ENCODE measurements at places on chromosomes 13 and 19. TPM values are rescaled to one million over a fixed set of nuclear protein-coding genes. Genes with fewer than 3 reads are reported as not detected.

- no peak for DNase-seq
Observed at GRCh38 chr19:49574206-49574755, 6.1 kb downstream of the NOSIP start.

- no peak for DNase-seq
Observed at GRCh38 chr19:49976496-49976895, 15.5 kb upstream of the SIGLEC11 start.

DNA sequence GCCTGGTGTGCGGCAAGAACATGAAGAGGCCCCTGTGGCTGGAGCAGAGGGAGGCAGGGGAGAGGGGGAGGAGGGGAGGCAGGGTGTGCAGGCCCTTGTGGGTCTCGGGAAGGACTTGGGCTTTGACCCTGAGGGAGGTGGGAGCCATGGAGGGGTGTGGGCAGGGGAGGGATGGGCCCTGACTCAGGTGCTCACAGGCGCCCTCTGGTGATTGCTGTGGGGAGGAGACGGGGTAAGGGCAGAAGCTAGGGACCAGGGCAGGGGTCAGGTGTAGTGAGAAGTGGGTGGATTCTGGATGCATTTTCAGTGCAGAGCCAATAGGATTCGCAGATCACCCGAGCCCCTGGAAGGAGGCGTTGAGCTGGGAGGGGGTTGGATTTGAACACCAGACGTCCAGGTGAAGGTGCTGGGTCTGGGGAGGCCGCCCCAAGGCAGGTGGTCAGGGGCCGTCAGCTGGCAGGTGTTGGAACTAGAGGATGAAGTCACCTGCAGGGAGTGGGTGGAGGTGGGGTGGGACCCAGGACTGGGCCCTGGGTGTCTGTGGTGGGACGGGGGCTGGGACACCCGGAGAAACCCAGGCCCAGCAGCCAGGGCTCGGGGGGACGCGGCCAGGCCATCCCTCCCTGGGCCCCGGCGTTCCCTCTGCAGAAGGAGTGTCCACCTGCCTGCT is 185.4 kb downstream of the KDM4B start:
- DNase-seq, result no peak

- DNase-seq, result no peak
Observed at GRCh38 chr19:56085571-56086275, 35.4 kb downstream of the ZNF787 start.

DNA sequence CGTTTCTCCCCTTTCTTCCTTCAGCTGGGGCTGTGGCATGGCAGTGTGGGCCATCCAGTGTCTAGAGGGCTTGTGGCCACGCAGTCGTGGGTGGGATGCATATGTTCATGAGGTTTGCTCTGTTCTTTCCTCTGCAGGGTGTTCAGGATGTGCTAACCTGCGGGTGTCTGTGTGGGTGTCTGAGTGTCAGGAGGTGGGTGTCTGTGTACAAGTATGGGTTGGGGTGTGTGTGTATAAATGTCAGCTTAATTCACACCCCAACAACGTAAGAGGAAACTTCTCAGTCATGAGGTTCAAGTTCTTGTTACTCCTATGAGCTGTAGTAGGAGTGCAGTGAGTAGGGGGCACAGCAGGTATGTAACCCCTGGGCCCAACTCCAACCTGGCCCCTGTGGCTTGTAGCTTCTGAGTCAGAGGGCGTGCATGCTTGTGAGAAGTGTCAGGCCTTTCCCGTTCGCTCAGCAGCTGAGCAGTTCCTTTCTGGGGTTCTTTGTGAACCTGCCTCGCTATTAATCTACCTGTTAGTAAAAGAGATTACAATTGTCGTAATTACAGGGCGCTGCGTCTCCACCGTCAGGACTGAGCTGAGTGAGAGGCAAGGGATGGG is 49.1 kb downstream of the NFIX start:
- peak; percentile 92 for DNase-seq

DNA sequence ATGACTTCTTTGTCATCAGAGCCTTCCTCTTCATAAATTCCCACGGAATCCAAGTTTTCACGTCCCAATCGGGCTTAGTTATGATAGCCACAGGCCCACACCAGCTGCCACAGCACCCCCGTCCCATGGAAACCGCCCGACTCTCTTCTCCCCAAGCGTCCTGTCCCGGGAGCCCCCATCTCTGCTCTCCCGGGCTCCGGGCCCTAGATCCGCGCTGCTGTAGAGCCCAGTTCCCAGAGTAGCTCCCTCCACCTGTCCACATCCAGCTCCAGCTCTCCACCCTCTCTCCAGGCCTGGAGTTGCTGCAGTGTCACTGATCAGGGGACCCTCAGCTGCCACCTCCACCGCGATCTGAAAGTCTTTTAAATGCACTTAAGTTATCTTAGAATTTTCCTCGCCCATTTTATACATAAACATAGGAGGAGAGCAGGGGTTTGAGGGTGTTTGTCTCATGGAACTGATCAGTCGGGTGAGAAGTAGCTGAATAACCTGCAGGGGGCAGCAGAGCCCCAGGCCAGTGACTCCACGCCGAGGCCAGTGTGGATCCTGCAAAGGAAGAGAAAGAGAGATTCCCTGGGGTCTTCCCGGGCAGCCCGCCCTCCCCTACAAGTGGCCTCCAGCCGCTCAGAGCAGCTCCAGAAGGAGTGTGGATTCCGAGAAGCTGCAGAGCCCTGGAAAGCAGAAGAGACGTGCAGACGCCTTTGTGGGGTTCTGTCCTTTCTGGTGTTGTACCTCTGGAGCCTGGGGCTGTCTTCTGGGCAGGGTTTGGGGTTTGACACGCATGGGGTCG is 1.1 kb upstream of the ZNF763 start:
- DNase-seq, result peak; percentile 26

- DNase-seq, result peak; percentile 0
Observed at GRCh38 chr13:29140277-29140676, 320.1 kb downstream of the MTUS2 start.

- DNase-seq, result peak; percentile 81
Observed at GRCh38 chr13:68099631-68100030, 869.5 kb upstream of the PCDH9 start.

DNA sequence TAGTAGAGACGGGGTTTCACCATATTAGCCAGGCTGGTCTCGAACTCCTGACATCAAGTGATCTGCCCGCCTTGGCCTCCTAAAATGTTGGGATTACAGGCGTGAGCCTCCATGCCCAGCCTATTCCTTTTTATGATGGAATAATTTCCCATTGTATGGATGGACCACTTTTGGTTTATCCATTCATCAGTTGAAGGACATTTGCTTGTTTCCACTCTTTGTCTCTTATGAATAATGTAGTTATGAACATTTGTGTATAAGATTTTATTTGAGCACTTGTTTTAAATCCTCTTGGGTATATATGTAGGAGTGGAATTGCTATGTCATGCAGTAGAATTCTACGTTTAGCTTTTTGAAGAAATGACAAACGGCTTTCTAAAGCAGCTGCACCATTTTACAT is 23.3 kb downstream of the FBXO27 start:
- DNase-seq, result no peak

GRCh38 chr13:27442071-27442647 is 8.2 kb downstream of the MTIF3 start:
- DNase-seq, result no peak

- DNase-seq, result no peak
Observed at GRCh38 chr19:18157465-18158063, 4.6 kb downstream of the PIK3R2 start.

DNA sequence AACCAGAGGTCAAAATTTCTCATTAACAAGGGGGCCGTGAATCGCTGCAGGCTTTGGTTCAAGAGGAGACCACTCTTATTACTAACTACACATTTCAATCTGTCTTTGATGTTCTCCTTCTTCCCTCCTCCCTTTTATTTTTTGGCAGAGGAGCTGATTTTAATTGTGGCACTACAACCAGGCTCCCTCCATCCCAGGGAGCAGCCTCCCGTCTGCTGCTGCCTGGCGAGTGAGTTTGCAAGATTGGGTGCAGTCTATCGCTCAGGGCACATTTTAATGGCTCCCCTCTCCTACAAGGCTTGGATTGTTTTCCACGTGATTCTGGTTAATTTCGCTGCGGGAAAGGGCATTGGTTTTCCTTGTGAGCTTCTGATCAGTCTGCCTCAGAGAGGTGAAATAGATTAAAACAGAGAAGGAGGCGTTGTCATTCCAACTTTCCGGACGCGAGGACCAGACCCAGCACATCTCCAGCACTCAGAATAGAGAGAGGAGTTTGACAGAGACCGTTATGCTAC is 81.4 kb downstream of the KCTD15 start:
- DNase-seq, result no peak

DNA sequence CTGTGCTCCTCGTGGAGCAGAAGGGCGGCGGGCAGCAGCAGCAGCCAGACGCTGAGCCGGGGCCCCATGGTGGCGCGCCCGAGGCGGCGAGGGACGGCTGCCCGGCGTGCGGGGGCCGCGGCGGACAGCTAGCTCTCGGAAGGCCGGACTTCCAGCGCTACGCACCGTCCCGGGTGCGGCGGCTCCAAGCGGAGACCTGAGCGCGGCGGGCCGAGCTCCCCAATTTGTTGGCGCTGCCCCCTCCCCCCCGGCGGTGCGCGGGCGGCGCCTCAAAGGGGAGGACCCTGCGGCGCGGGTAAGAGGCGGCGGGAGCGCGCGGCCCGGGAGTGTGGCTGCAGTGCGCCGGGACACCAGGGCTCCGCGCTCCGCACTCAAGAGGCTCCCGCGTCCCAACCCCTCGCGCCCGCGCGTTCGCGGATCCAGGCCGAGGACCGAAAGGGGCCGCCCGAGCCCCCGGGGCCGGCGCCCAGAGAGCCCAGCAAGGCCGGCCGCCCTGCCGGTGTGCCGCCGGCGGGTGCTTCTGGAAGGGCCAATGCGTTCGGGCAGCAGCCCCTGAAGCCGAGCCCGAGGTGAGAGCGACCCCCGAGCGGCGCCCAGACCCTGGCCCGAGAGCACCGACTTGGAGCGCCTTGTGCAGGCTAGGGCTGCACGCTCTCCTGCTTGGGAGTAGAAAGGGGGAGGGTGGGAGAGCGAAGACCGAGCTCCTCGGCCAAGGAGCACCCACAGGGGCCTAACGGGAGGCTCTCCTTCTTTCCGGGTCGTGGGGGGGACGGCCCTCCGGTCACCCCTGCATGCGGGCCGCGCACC is at the start of the genes COL4A1 and COL4A2:
Gene COL4A1 (minus strand): TSS at position 198 of the 807 bp plus-strand sequence. CDS start 130 bp downstream, at position 68.
Gene COL4A2 (plus strand): TSS at position 325 of the 807 bp plus-strand sequence. CDS start 620 bp downstream, outside the sequence.
- DNase-seq, result peak; percentile 80

GRCh38 chr13:60787083-60787482 is 390.1 kb downstream of the TDRD3 start:
- no peak for DNase-seq

DNA sequence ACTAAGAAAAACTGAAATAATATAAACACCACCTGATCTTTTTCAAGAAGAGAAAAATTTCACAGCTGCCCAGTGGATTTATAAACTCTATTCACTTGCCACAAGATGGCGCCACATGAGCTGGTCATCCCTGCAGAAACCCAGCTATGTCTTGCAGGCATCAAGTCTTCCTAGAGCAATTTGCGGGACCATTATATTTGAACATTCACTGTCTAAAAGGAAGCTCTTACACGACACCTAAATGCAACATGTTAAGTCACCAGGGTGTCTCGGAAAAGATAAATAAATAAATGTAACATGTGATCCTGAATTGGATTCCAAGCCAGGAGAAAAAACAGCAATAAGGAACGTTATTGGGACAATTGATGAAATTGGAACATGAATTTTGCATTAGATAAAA is 20.3 kb upstream of the AKT2 start:
- peak; percentile 93 for DNase-seq

GRCh38 chr13:39590466-39591036 is 12.4 kb downstream of the LHFPL6 start:
- DNase-seq, result no peak

DNA sequence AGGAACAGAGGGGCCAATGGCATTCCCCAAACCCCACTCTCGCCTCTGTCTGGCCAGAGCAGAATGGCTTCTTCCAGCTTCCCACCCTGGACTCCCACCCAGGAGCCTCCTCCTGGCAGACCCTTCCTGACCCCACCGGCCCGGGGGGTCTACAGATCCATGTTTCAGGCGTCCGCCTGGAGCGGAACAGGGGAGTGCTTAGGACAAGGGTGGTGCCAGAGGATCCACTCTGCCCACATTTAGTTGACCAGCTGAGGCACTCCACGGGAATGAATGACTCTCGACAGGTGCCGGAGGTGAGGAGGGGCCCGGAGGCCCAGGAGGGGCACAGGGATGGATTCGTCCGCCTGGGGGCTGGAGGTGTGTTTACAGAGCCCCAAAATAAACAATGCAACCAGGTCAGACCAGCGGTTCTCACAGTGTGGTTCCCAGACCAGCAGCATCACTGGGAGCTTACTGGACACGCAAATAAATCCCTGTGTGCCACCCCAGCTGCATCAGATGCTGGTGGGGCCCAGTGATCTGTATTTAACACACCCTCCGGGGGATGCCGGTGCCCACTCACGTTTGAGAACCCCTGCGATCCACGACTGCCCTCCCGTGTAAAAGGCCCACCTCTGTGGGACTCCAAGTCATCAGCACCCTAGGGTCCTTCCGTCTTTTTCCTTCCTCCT is 15.1 kb upstream of the NCCRP1 start:
- DNase-seq, result no peak

DNA sequence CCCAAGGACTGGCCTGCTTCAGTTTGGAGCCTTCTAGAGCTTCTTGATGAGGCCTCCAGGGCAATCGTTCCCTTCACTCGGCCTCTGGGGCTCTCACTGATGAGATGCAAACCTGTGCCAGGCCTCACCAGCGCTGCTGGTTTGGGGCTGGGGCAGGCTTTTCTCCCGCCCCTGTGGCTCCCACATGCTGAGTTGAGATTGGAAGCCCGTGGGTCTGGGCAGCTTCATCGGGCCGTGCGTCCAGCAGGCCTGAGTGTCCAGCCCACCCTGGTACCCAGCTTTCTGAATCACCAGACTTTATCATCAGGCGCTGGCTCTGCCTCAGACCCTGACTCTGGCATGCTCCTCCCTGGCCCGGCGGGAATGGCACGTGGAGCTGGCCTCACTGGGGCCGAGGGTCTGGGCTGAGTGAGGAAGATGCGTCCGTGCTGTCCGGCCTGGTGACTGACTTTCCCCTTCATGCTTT is 4.3 kb downstream of the CALM3 start:
- no peak for DNase-seq

DNA sequence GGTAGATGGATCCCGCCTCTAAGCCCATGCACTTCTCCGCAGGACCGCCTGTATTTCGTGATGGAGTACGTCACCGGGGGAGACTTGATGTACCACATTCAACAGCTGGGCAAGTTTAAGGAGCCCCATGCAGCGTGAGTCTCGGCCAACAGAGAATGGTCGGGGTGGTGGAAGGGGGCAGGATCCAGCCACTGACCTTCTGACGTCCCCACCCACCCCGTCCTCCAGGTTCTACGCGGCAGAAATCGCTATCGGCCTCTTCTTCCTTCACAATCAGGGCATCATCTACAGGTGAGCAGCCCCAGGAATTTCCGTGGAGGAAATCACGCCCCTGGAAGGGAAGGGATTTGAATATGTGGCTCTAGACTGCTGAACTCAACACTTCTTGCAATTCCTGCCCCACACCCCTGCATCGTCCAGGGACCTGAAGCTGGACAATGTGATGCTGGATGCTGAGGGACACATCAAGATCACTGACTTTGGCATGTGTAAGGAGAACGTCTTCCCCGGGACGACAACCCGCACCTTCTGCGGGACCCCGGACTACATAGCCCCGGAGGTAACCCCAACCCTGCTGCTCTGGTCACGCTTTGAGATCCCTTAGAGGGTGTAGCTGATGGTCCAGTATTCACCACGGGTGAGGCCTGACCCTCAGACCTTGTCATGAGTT is 8.8 kb upstream of the CACNG7 start:
- no peak for DNase-seq

- DNase-seq, result no peak
Observed at GRCh38 chr13:93976528-93976927, 503.0 kb downstream of the DCT start.

Gene TSHZ3
- polyA plus RNA-seq, result 11.3 TPM

Gene ADGRL1
- 0.88 TPM for polyA plus RNA-seq

Gene ZNF439
- polyA plus RNA-seq, result 3.8 TPM

Gene KLK6
- polyA plus RNA-seq, result not detected

Gene LHB
- polyA plus RNA-seq, result not detected

Gene ZNF550
- polyA plus RNA-seq, result 5.7 TPM
